ENCODE measurements at places on chromosomes 4 and X. TPM values are rescaled to one million over a fixed set of nuclear protein-coding genes. Genes with fewer than 3 reads are reported as not detected.

Gene CT45A3
- not detected for total RNA-seq

GRCh38 chrX:125947501-125947900, 218.6 kb downstream of the DCAF12L2 start:
- no peak for DNase-seq

- no peak for DNase-seq
These were observed 821.0 kb downstream of the C4orf33 start for GRCh38 chr4:129916991-129917390.

Gene CABS1
- not detected for total RNA-seq

GRCh38 chr4:120692964-120693363, 229.6 kb downstream of the PRDM5 start:
- no peak for DNase-seq

Gene APLN
- 5.7 TPM for total RNA-seq

DNA sequence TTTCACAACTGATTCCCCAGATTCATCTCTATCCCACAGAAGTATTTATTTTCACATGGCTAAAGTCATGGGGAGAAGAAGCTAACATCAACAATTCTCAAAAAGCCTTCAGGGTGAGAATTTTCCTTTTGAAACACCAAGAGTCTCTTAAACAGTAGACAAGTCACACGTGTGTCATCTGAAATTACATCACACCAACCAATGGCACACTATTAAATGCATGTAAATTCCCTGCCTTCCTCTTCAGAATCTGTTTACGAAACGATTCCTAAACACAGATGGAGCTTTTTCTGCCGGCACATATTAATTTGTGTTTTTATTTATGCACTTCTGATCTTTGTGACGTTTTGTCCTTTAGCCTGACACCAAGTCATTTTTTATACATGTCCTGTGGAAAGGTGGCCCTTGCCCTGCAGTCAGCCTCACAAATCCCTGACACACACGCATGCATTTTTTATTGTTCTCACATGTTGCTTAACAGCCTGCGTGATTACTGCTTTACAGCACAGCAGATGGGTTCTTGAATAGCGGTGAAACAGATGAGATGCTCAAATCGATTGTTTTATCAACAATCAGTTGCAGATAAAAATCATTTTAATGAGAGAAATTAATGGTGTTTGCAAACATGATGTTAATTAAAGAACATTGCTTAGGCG, 735.9 kb upstream of the TENM3 start:
- no peak for DNase-seq

DNA sequence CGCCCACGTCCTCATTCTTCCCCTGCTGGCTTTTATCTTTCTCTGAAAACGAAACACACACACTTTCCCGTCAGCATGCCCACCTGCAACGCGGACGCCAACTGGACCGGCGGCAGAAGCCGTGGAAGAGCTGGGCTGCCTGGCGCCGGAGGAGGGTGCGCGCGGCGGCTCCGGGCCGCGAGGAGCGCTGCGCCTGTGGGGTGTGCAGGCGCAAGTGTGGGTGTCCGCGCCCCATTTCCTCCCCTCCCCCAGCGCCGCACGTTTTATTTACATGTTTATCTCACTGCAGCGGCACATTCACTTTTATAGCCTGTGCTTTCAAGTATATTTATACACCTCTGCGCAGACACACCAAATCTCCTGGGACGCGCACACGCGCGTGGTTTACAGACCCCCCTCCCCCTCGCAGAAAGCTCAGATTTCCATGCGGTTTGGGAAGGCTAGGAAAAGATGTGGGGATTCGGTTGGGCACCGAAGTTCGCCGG, 1.5 kb downstream of the PITX2 start:
- DNase-seq, result no peak

DNA sequence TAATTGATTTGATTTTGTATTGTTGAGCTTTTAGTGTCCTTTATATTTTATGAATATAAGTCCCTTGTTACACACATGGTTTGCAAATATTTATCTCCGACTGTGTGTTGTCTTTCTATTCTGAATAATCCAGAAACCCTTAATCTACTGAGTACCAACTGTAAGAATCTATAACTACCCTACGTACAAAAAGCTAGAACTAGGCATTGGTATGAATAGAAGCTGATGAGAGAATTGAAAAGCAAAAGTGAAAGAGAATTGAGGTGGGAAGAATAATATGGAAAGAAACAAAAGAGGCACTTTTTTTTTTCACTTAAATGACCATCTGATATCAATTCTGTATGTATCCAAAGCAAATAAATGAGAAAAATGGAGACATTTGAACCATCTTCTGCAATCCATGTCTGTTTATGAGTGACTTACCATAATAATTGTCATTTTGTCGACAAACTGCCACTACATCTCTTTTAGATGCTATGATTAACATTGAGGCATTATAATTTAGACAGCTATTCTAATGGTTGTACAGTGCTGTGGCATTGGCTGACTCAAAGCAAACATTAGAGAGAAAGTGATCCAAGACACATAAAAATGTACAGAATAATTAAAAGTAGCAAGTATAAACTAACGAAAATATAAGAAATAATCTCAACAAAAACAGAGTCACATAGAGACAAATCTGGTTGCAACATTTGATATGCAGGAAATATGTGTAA, 1516.6 kb upstream of the AGA start:
- no peak for DNase-seq

Gene NCAPG
- total RNA-seq, result 1.8 TPM

Gene ZDHHC15
- 3.2 TPM for total RNA-seq

GRCh38 chr4:6184169-6184568, 16.2 kb downstream of the JAKMIP1 start:
- no peak for DNase-seq

Gene BTK
- total RNA-seq, result 5.9 TPM

Gene RXFP1
- total RNA-seq, result 0.18 TPM

Gene HTN1
- total RNA-seq, result not detected

GRCh38 chrX:45903781-45904201, 641.4 kb downstream of the ZNF674 start:
- no peak for DNase-seq

DNA sequence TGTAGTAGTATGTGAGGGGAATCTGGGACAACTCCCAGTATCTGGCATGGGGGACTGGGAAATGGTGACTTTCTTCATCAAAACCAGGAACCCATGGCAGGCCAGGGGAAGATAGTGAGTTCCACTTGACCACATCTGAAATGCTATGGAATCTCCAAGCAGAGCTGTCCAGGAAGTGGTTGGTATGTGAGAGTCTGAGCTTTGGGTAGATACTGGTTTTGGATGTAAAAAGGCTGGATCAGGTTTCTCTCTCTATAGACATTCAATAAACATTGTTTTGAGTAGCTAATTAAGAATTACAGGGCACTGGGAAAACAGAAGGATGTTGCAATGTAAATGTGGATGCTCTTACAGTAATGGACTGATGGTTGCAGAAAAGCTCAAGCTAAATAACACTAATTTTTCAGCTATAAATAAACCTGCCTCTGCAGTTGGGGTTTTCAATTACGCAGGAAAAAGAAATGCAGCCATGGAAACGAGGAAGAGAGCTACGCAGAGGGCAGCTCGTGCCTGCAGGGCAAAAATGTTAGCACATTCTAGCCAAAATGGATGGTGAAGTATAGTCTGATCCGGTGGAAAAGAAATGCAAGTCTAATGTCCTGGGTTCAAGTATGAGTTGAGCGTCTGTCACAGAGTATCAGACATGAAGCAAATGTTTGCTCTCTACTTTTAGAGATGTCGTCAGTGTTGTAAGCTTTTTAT, 13.4 kb upstream of the CHRNA9 start:
- DNase-seq, result no peak

Gene GNRHR
- total RNA-seq, result not detected

GRCh38 chr4:41728573-41728913, 20.0 kb downstream of the PHOX2B start:
- DNase-seq, result no peak

Gene SLC38A5
- 1.2 TPM for total RNA-seq

DNA sequence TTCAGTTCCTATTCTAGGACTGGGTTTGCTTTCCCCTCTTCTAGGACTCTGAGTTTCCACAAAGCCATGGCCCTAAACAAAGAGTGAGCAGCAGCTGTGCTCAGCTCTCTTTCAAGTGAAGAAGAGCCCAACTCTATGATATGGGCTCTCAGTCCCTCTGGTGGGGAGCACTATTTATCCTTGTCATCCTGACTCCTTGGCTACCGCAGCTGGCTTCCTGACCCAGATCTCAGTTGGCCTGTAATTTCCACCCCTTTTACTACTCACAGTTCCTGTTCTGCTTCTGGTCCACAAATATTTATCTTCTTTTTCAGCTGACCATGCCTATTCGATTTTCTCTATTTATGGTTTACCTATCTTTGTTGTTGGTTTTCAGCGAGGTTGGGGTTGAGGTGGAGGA, 33.8 kb downstream of the F8 start:
- no peak for DNase-seq

Gene SHROOM2
- 1.1 TPM for total RNA-seq

DNA sequence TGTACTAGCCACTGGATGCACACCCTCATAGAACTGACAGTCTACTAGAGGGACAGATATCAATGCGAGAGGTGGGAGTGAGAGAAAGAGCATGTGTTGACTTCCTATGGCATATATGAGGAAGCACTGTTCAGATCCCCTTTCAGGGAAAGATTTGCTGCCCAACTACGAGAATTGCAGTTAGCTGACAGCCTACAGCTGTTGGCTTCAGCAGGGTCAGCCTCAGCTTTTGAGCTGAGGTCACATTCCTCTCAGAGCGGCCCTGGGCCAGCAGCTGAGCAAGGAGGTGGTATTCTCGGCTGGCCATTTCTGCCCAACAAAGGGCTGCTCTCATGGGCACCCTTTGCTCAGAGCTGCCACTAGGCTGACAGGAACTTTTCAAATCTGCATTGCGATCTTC, 580.2 kb downstream of the MID1IP1 start:
- DNase-seq, result no peak

DNA sequence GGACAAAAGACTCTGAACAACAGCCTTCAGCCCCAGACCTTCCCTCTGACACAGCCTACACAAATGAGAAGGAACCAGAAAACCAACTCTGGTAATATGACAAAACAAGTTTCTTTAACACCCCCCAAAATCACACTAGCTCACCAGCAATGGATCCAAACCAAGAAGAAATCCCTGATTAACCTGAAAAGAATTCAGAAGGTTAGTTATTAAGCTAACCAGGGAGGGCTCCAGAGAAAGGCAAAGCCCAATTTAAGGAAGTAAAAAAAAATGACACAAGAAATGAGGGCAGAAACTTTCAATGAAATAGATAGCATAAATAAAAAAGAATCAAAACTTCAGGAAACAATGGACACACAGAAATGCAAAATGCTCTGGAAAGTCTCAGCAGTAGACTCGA, 224.0 kb downstream of the TRIML1 start:
- DNase-seq, result no peak

Gene BANK1
- total RNA-seq, result 1.6 TPM

- no peak for DNase-seq
These were observed 87.8 kb downstream of the DHX15 start for GRCh38 chr4:24496597-24496996.

Gene TENT5D
- not detected for total RNA-seq

DNA sequence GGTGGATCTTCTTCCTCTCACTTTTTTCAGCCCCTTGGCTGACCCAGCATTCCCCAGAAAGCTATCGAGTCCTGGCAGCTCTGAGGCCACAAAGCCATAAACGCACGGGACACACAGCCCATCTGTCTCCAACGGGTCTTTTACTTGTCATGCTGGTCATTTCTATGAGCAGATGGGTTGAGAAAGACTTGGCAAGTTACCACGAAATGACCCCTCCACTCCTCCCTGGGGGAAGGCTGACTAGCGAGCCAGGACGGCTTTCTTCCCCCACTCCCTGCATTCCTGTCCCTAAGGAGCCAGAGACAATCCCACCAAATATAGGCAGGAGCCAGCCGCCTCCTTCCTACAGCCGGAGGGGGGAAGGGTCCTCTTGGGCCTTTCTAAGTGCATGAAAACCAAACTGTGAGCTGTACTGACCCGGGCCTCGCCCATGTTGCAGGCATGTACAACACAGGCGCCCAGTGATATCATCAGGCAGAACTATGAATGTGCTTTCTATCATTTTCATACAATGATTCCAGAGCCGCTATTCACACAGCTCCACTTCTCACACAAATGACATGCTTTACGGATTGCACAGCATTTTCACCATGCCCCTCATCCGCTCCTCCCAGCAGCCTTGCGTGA, 28.6 kb downstream of the AFAP1 start:
- peak; percentile 56 for DNase-seq

DNA sequence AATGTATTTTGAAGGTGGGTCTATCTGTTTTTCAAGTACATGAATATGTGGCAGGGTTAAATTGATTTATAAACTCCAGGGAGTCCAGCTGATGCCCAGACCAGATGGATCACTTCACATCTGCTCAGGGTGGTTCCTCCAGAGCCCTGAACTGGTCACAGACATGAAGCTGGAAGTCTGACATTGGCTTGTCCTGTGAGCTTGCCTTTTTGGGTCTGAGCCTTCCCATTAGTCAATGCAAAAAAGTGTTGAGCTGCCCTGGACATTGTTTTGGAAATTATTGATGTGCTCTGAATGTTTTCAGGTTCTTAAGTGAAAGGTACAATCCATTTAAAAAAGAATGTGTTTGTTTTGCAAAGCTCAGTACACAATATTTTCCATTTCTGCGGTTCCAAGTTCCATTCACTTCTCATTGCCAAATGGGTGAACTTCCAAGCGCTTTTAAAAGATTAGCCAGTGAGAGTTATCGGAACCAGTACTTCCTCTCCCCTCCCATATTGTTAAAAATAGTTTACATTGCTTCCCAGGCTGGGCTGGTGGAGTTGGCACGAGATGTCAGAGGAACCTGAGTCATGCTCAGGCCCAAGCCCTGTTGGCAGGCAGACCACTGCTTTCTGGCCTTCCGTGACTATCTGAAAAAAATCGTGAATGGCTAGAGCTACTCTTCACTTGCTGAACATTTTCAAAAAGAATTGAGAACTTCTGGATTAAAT, 52.1 kb downstream of the PDGFRA start:
- peak; percentile 90 for DNase-seq

Gene CPZ
- total RNA-seq, result 2.2 TPM

- no peak for DNase-seq
These were observed 73.6 kb downstream of the PALLD start for GRCh38 chr4:168570466-168570865.

GRCh38 chr4:2356123-2357069, 62.0 kb downstream of the ZFYVE28 start:
- no peak for DNase-seq

DNA sequence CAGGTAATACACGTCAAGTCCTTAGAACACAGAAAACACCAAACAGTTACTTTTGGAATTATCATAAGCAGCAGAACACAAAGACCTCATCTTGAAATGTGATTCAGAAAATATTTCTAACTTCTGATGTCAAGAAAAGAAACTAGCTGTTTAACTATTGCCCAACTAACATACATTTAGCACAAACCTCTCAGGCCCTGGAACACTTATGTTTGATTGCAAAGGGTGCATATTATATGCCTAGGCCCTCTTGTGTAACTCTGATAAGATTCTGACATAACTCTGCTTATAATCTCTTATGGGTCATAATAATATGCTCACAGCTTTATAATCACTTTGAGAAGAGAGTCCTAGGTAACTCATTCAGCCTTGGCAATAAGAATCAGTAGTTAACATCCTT, 62.6 kb downstream of the TBC1D9 start:
- DNase-seq, result no peak

DNA sequence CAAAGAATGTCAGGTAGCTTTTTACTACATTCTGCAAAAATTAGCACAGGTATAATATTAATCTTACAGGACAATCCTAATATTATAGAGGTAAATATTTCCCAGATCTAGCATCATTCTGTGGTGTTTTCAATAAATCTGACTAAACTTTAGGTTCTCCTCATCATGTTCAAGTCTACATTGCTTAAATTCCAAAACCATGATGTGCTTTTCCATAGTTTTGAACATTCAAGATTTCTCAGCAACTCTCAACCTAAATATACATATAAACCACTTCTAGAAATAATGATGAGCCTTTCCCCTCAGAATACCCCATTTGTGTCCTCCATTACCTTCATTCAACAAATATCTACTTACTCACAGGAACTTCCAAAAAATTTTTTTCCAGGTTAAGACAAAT, 23.1 kb downstream of the EIF4E start:
- no peak for DNase-seq

All from left cardiac atrium (tissue), 4 donors.